ENCODE measurements at places on chromosomes 6 and 20.

- peak; percentile 3 for DNase-seq
Observed at GRCh38 chr20:53387983-53388675, 205.5 kb downstream of the ZNF217 start.

DNA sequence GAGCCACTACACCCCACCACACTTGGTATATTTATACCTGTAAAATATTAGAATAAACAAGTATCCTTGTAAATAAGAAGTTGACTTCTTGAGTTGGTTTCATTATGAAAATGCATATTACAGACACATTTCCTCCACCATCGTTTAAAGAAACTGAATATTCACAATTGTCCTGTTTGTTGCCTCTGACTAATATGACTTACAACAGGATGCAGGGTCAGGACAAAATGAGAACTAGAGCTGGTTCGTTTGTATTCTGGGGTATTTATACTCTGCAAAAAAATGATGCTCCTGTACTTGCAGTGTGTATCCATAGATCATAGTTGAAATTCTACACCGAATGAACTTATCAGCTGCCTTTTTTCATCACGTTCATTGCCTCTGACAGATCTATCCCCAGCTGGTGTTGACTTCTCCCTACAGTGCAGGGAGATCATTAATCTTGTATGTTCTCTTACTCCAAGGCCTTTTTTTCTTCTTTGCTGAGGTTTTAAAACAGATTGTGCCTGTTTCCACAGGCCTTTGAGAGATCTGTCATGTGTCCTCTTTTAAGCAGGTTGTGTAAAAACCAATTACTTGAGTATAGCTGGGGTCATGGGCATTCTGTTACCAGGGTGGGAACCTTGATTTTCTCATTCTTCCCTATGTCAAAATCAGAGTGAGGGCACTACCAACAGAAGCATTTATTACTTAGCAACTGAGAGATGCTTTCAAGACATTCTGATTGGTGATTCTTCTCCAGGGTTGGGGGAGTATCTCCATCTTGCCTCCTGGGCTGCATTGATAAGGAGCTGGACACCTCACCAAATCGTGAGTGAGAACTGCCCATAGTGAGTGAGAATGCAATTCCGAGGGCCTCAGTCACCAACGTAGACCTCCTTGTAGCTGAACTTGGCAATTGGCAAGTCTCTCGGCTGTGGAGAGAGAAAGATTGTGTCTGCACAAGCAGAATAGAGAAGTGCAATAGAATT is 78.8 kb upstream of the CD83 start:
- no peak for DNase-seq

DNA sequence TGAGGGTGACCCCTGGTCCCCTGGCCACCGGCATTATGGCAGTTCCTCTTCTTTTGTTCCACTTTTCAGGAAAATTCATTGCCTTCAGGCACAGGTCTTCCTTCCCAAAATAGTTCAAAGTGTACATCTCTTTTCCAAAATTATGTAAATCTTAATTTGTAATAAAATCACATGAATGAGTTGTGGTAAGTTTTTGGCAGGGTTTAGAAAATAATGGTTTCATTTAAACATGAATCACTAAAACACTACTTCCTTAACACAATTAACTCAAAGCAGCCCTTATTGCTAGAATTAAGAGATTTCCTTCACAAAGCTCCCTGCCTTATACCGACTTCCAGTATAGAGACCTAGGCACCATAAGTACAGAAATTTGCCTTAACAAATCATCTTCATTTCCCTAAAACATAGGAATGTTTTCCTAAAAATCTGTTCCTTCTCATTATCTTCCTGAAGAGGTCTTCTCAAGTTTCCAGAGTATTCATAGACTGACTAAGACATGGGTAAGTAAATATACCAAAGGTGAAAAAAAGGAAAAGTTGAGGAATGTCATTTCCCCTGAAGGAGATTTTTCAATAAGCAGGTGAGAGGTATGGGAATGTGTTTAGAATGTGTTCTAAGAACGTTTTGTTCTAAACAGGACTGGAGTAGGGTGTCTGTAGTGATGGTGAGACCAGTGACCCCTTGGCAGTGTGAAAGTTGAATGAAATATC is 148.2 kb upstream of the CITED2 start:
- DNase-seq: no peak

DNA sequence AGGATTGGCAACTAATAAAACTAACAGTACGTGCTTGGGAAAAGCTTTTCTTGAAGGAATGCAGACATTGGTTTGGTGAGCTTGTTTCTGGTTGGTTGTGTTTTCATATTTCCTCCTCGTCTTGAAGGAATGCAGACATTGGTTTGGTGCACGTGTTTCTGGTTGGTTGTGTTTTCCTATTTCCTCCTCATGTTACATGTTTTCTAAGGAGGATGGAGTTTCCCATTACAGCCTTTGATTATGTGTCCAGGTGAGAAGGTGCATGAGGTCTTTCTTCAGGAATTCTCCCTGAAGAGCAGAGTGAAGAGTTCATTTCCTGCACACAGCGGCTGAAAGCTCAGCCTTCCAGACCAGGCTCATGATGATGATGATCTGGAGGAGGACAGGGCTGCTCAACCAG is 190.6 kb downstream of the SMOC2 start:
- DNase-seq: no peak

DNA sequence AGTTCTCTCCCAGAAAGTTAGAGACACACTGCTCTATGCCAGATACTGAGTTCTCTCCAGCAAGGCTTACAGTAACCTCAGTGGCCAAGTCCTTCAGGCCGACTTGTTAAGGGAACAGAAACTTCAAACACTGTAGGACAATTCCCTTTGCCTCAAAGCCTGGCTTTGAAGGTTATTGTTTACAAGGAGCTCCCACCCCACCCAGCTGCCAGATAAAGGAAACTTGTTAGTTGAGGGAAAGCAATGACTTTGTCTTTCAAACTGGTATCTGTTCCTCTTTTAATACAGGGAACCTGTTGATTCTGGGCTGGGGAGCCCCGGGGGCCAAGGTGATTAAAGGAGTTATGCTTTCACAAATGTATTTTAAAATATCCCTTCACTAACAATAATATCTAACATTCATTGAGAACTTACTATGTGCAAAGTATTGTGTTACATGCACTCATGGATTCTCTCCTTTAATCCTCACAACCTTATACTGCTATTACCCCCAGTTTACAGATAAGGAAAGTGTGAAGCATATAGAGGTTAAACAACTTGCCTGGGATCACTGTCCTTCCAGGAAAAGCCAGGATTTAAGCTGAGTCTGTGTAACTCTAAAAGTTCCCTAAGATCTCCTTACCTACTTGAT is 27.6 kb upstream of the CDKN1A start:
- DNase-seq: no peak

GRCh38 chr6:10478187-10479040 is 42.7 kb upstream of the GCNT2 start:
- DNase-seq: no peak

GRCh38 chr20:63563225-63563935 is 9.4 kb downstream of the FNDC11 start:
- no peak for DNase-seq

GRCh38 chr6:39573541-39573940 is 151.7 kb downstream of the KIF6 start:
- DNase-seq: no peak

GRCh38 chr20:9927224-9927623 is 88.3 kb upstream of the PAK5 start:
- DNase-seq: no peak

GRCh38 chr20:12203981-12204380 is 286.3 kb downstream of the BTBD3 start:
- DNase-seq: no peak

- no peak for DNase-seq
Observed at GRCh38 chr6:131116755-131117360, 18.4 kb upstream of the AKAP7 start.

GRCh38 chr6:34360556-34360955 is 31.9 kb downstream of the NUDT3 start:
- DNase-seq: no peak

- DNase-seq: no peak
Observed at GRCh38 chr6:98924647-98925046, 23.1 kb downstream of the FBXL4 start.

GRCh38 chr6:158769234-158769770 is 49.9 kb downstream of the EZR start:
- no peak for DNase-seq

- DNase-seq: no peak
Observed at GRCh38 chr20:20959031-20959755, 147.0 kb downstream of the LINC00237 start.

- DNase-seq: no peak
Observed at GRCh38 chr6:112330071-112330878, 16.9 kb upstream of the RFPL4B start.

DNA sequence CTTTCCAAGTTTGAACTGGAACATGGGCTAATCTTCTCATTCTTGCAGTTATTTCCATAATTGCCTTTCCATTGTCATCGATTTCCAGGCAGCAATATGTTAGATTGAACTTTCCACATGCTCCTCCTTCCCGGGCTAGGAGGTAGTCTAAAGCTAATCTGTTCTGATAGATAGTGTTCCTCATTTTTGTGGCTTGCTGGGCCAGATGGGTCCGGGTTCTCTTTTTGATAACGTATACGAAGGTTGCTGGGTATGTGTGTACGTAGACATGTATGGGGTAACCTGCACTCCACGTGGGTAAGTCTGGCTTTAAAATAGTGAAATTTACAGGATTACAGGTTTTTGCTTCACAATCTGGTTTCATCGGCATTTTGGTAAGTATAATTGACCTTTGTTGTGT is 14.0 kb upstream of the GMPR start:
- DNase-seq: no peak

GRCh38 chr6:154928325-154928922 is 66.7 kb upstream of the TIAM2 start:
- DNase-seq: peak; percentile 12

DNA sequence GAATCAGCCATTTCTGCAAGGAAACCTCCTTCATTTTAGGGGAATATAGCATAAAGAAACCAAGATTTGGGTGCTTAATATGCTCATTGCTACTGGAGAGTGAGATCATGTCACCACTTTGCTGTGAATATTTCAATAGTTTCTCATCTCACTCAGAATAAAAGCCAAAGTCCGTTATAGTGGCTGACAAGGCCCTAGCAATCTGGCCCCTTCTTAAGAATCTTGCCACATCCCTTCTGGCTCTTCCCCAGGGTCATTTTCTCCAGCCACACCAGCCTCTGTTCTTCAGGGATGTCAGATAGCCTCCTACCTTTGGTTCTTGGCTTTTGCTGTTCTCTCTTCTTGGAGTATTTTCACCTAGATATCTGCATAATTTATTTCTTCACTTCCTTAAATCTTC is 24.8 kb upstream of the MLIP start:
- DNase-seq: no peak

DNA sequence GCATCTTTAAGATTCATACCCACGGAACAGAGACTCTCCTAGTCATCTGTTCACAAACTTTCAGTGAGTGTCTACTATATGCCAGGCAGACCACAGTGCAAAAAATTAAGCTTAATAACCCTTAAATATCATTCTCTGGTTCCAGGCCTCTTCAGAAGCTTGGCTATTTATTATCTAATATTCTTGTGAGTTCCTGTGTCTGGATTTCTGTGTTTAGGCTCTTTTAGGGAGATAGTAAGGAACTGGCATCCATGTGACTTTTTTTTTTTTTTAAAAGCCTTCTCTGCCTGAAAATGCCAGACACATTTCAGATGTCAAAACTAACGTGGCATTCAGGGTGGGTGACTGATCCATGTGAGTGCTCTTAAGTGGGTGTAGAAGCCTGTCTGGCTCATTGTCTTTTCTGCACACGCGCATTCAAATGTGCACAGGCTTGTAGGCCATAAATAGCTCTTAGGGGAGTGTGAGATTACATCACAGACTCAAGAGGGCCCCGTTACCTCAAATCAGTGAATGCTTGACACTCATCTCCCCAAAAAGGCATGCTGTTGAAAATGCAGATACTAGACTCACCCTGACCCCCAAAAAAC is 141.9 kb downstream of the GMPR start:
- no peak for DNase-seq

- no peak for DNase-seq
Observed at GRCh38 chr20:2114990-2115681, 13.5 kb downstream of the STK35 start.

DNA sequence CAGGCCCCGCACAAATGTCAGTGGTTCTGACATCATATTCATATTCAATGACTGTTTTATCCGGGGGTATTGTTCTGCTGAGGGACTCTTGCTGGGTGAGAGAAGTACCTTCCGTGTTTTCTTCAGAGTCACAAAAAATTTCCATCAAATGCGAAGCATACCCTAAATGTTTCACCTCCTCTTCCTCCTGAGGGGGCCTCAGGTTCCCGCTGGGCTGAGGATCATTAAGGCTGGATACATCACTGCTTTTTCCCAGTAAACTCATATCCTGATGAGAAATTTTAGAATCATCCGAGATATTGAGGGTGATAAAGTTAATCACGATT is 42.8 kb downstream of the IL20RA start:
- no peak for DNase-seq

GRCh38 chr20:9608639-9609340 is 94.4 kb downstream of the LAMP5 start:
- DNase-seq: no peak

GRCh38 chr6:10838794-10839333 is 525 bp upstream of the MAK start:
- no peak for DNase-seq

- DNase-seq: no peak
Observed at GRCh38 chr6:170093658-170094596, 197.0 kb downstream of the DLL1 start.

DNA sequence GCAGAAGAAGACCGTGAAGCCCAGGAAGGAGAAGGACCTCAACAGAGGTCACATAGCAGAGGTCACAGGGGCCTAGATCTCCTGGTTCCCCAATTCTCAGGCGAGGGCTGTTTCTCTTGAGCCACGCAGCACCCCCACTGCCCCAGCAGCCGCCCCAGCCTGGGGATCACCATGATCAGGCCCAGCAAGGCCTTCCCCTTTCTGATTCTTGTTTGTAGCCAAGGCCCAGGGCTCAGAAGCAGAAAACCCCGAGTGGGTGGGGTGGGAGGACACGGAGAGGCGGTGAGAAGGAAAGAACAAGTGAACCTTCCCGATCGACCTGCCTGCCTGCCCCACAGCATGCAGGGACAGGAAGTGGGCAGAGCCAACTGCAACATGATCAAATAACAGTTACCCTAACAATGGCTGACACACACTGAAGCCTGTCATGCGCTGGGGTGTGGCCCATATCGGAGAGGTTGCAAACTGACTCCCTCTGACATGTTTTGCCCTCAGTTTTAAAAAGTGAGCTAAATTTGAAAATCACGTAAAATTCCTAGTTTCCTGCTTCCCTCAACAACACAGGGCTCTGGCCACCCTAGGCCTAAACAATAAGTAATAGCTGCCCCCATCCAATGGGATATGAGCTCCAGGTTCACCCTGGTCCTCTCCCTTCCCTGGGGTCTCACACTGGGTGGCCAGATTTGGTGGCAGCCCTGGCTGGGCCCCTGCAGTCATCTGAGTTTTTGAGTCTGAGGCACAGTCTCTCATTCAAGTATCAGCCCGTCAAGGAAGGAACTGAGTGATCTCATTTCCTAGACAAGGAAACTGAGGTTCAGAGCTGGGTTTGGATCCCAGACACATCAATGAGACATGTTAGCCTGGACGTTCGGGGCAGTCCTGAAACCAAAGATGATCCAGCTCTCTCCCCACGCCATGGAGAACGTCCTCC is 6.5 kb downstream of the PEDS1 start:
- peak; percentile 69 for DNase-seq

GRCh38 chr6:87718662-87719433 is 16.8 kb upstream of the AKIRIN2 start:
- DNase-seq: no peak

GRCh38 chr6:67450641-67451040 is 1184.4 kb upstream of the ADGRB3 start:
- no peak for DNase-seq

- DNase-seq: no peak
Observed at GRCh38 chr6:63750400-63750799, 114.8 kb downstream of the PHF3 start.
